ENCODE measurements at places on chromosomes 6 and 20. TPM values are rescaled to one million over a fixed set of nuclear protein-coding genes. Genes with fewer than 3 reads are reported as not detected.

GRCh38 chr20:62330576-62331317 is 27.9 kb downstream of the ADRM1 start:
- DNase-seq = no peak

GRCh38 chr6:50120300-50120699 is 70.6 kb upstream of the DEFB112 start:
- no peak for DNase-seq

DNA sequence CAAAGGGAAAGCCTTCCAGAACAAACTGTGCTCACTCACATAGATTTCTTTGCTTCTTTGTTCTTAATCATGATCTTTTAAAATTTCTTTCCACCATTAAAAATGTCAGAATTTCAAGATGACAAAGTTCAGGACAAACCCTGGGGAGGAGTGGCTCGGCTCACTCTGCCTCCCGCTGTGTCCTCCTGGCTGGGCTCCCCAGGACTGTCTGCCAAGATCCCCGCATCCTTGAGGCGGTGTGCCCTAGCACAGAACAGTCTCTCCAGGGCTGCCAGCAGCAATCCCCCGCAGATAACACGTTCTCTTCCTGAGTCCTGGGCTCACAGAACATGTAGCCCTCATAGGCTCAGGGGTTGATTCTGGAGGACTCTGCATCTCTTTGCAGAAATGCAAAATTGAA is 98.4 kb upstream of the KCNG1 start:
- DNase-seq = no peak

DNA sequence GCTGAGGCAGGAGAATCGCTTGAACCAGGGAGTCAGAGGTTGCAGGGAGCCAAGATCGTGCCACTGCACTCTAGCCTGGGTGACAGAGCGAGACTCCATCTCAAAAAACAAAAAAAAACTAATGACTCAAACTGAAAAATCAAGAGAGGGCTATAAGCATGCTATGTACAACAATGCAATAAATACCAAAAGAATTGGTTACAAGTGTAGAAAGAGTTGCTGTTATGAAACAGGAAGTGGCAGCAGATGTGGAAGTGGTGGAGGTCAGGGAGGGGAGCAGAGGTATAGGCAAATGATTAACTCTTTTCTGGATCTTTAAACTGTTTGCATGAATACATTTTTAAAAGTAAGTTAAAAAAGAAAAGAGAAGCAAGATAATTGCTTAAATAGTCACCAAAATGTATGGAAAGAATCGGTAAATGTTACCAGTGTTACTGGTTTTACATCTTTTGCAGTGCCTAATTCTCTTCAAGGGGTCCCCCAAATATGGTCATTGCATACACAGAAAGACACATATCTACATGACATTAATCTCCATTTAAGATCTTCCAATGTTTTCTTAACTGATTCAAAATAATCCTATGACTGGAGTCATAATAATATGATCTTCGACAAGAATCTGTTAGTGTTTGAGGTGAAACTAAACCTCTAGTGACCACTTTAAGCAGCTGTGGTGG is 15.0 kb downstream of the CALHM6 start:
- DNase-seq = no peak

GRCh38 chr6:35146453-35146852 is 5.3 kb upstream of the TCP11 start:
- no peak for DNase-seq

- DNase-seq = no peak
These were observed 1.7 kb downstream of the LOC128125822 start for GRCh38 chr6:63573899-63574553.

- DNase-seq = no peak
These were observed 589 bp upstream of the PDCD2 start for GRCh38 chr6:170584954-170585498.

DNA sequence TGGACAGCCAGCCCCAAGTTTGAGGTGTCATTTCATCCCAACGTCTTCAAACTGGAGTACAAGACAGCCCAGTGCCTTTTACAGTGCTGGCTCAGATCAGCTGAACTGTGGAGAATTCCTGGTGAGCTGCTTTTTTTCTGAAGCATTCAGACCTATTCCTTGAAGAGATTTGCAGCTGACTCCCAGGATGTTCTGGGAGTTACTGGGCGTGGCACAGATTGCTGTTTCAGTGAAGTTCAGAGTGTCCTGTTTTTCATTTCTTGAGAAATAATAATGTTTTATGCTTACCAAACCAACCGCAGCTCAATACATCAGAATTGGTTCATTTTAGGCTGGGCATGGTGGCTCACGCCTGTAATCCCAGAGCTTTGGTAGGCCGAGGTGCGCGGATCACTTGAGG is 33.4 kb upstream of the SRPK1 start:
- DNase-seq = no peak

Gene SEMG1
- total RNA-seq = not detected

- DNase-seq = no peak
These were observed 3.8 kb downstream of the RIN2 start for GRCh38 chr20:19761841-19762240.

DNA sequence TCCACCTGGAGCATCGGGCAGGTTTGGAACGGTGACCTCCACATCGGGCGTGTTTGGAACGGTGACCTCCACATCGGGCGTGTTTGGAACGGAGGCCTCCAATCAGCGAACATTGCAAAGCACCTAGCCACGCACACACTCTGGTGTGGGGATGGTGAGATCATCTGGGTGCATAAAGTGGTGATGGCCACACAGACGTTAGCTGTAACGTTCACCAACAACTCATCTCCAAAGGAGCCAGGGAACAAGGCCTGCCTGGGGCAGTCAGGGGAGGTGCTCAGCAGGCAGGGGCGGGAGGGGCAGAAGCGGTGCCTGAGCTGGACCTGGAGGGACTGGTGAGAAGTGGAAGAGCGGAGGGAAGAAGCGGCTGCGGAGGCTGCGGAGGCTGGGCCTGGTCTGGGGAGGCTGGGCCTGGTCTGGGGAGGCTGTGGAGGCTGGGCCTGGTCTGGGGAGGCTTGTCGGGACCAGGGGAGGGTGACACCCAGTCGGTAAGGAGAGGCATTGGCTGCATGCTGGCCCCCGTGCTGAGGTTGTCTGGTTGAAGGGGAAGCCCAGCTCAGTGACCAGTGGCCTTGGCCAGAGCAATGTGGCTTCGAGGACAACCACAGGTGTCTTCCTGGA is 89.9 kb downstream of the PSMB1 start:
- no peak for DNase-seq

DNA sequence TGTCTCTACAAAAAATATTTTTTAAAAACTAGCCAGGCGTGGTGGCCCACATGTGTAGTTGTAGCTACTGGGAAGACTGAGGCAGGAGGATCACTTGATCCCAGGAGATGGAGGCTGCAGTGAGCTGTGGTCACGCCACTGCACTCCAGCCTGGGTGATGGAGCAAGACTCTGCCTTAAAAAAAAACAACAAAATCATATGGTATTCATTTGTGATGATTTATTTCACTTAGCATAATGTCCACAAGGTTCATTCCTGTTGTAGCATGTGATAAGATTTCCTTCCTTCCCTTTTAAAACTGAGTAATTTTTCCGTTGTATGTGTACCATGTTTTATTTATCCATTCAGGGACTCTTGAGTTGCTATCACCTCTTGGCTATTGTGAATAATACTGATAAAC is 26.2 kb downstream of the TMEM170B start:
- DNase-seq = no peak

Gene BCAS4
- total RNA-seq = 1.5 TPM

Gene SAMD5
- total RNA-seq = 0.63 TPM

- no peak for DNase-seq
These were observed 11.1 kb upstream of the TOP1 start for GRCh38 chr20:41017448-41018042.

DNA sequence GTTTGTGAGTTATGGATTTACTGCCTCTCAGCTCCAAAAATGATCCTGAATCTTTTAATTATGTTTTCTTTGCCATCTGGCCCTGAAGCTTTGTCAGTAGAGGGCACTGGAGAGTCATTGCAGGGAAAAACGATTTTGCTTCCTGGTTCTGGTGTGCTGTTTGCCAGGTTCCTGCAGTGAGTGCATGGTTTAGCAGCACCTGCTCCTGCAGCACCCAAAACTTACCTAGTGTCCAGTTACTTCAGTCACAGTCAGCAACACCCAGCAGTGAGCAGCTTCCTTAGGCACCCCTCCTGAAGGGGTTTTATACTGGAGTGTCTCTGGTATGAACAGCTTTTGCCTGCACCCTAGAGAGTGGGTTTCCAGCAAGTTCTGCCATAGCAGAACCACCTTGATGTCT is 6.0 kb upstream of the TRIM26 start:
- no peak for DNase-seq

DNA sequence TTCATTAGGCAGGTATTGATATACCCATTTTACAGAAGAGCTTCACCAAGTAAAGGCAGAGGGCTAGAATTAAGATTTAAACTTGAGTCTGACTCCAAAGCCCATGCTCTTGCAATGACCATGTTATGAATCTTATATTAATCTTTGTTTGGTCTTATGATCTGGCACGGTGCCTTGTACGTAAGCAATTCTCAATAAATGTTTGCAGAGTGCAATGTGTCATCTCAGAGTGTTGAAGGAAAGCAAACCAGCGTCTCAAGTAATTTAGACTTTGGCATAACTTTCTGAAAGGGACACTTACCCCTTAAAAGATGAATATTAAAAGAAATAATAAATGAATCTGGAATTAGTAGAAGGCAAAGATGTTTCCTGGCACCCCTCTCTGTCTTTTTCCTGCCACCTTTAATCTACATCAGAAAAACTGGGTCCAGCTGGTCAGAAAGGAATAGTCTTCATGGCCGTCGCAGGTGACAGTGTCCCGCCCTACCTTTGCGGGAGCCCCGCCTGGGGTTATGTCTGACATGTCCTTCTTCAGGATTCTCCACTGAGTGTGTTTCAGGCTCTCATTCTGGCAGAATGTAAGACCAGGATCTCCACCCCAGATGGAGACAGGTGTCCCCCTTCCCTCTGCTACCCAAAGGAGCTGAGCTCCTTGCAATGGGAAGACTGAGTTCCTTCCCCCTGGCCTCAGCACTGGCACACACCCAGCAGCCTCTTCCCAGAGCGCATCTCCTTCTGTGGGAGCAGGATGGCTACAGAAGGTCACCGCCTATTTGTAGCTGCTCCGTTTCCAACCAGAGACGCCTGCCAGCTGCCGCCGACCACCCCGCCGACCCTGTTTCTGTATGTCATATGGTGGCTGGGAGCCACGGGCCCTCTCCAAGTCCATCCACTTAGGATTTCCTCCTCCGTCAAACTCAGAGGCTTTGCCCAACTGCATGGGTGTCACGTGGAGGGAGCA is 266.3 kb upstream of the ECI2 start:
- DNase-seq = no peak

- no peak for DNase-seq
These were observed 284.3 kb upstream of the SULF2 start for GRCh38 chr20:48069596-48069995.

GRCh38 chr20:5508044-5508443 is 191.3 kb upstream of the PROKR2 start:
- no peak for DNase-seq

DNA sequence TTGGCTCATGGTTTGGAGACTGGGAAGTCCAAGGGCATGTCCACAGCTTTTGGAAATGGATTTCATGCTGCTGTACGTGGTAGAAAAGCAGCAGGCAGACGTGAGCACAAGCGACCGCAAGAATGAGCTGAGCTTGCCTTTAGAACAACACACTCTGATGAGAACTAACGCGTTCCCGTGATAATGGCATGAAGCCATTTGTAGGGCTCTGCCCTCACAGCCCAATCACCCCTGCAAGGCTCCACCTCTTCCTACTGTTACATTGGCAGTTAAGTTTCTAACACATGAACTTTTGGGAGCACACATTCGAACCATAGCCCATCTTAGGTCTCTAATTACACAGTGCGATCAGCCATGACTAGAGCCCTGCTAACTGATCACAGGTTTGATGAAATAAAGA is 107.5 kb upstream of the TMEM170B start:
- DNase-seq = no peak

GRCh38 chr6:116371120-116371917 is 572 bp downstream of the DSE start:
- peak; percentile 77 for DNase-seq

- DNase-seq = no peak
These were observed 55.3 kb downstream of the TFAP2A start for GRCh38 chr6:10359581-10359980.

DNA sequence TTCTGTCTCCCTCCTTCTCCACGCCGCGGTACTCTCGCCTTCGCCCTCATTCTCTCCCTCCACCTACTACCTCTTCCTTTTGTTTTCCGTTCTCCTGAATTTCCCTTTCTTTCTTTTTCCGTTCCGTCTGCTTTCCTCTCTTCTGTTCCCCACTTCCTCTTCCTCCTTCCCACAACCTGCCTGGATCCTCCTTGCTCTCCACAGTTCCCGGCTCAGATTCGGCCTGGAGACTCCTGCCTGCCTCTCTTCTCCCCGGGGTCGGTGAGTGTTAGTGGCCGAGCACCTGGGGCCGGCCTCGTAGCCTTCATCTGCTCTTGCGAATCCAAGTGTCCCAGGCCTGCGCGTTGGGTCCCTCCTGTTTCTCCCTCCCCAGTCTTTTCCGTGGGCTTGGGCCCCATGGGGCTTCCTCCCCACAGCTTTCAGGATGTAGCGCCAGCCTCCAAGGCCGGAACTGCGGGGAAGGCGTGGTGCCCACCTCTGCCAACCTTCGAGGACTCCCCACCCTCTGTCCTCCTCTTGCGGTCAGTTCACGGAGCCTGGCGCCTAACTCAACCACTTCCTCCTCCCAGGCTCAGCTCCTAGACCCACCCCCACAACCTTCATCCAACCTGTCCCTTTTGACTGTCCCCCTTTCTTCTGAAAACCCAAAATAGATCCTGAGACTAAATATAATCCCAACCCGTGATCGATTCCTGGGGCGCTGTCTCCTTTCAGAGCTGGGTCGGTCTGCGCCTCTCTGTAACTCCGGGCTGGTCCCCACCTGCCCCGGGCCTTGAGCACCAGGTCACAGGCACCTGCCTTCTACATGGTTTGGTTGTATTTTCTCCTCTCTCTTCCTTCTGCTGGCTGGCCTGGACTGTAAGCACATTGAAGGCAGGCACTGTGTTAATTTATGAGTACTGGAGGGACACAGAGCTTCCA is 6.8 kb downstream of the NRN1 start:
- no peak for DNase-seq

GRCh38 chr6:45350186-45350710 is 22.1 kb downstream of the RUNX2 start:
- no peak for DNase-seq

Gene CLPSL2
- total RNA-seq = 2.4 TPM

DNA sequence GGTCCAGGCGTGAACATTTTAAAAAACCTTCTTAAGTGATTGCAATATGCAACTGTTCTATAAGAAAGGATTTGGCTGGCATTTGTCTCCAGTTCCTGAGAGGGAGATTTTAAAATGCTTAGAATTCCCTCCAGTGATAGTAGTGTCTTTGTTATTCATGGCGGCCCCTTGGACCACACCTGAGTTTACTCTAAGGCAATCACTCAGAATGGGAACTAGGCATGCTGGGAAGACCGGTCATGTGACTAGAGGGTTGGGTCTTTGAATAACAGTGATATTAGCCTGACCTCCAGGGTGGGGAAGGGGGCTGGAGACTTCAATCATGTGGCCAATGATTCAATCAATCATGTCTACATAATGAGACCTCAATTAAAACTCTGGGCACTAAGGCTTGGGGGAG is 50.7 kb upstream of the UTRN start:
- DNase-seq = no peak

GRCh38 chr6:46340246-46340645 is 151.0 kb downstream of the RCAN2 start:
- no peak for DNase-seq

GRCh38 chr6:11423667-11424066 is 113.9 kb upstream of the TMEM170B start:
- no peak for DNase-seq

Data from pancreas (tissue), 10 donors.